ENCODE measurements at places on chromosomes 6 and 20.

GRCh38 chr6:142530566-142530965 lies 228.8 kb downstream of the ADGRG6 start:
- no peak for DNase-seq

DNA sequence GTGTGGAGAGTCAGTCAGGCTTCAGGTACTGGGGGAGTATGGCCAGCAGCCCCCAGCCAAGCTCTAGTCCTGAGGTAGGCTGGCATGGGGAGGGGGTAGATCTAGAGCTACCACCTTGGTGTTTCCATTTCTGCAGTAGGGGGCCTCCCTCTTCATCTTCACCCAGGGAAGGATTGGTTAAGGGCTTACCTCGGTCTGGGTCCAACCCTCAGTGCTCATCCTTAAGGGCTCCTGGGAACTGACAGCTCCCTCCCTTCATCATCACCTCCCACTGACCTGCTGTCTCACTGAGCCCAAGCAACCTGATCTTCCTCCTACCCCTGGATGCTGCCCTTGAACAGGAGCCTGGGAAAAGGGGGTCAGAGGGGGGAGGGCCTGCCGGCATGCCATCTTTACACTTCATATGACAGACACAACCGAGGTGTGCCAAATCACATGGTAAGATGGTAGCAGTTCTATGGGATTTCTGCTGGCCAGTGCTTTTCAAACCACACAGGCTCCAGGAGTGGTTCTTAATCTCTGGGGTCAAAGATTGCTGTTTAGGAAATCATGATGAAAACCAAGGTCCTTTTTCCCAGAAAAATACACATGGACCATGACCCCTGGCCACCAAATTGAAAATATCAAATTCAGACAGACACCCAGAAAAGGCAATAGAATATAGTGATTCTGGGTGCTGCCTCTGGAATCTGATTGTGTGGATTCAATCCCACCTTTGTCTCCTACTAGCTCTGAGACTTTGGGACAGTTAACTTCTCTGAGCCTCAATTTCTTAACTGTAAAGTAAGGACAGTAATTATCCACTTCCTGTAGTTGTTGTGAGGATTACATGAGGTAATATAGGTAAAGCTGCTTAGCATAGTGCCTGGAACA lies 3.0 kb downstream of the TP53INP2 start:
- DNase-seq, result no peak

- DNase-seq, result no peak
Observed at GRCh38 chr20:59733351-59733750, 129.0 kb downstream of the PHACTR3 start.

DNA sequence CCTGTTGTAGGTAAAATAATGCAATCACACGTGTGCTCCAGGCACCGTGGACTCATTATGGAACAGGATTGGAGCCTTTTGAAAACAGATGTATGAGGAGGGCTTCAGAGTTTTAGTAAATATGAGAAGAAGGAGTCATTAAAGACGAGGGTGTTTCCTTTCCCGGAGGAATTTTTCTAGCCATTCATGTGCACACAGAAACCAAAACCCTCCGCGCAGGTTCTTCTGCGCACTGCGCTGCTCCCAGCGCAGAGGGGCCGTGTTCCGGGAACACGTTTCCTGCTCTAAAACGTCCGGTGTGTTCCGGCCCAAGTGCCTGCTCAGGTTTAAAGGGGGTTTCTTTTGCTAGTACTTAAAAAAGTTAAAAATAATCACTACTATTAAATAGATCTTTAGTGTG lies 11.6 kb downstream of the GPR31 start:
- no peak for DNase-seq

DNA sequence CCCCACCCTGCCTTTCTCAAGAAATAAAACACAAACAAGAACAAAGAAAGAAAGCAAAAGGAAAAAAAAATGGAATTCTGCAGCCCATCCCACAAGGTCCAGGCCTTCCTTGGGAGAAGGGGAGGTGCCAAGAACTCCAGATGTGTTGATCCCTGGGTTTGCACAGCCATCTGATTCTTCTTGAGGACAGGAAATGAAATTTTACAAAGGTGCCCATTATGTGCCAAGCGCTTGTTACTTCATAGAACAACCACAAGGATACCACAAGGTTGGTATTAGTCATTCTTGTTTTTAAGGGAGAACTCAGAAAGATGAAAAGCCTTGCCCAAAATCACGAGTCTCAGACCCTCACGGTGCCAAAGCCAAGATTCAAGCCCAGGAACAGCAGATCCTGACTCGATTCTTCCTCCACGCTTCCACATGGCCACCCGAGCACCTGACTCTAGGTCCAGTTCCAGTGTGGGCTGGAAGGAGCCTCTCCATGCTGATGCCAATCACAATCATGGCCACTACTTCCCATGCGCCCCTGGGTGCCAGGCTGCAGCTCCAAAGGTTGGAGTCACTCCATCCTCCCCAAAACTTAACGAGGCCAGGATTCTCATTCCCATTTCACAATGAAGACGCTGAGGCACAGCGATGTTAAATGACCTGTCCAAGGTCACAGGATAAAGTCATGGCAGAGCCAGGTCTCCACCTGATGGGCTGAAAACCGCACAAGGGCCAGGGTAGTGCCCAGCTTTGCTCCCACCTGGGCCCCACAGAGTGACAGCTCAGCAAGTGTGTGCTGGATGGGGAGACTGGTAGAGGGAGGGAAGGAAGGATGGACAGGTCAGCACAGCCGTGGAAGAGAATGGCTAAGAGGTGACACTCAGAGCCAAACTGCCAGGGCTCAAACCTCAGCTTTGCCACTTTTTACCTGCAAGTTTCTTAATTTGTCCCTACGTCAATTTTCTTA lies 66.7 kb upstream of the TOP1 start:
- DNase-seq, result peak; percentile 36

DNA sequence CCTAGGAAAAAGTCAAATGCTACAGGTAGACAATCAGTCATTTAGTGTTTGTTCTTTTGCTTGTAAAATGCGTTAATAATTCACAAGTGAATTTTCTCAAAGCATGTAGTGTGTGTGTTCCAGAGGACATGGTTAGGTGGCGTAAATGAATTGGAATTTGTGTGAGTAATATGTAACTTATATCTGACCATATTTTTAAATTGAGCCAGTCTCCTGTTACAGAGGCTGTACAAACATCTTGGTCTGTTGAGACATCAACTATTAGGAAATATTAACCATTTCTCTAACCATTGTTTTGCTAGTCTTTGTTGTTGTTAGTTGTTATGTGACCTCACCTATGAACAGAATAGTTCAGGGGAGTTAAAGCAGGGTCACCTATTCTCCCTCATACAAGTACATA lies 22.7 kb downstream of the MCM8 start:
- DNase-seq, result peak; percentile 38

DNA sequence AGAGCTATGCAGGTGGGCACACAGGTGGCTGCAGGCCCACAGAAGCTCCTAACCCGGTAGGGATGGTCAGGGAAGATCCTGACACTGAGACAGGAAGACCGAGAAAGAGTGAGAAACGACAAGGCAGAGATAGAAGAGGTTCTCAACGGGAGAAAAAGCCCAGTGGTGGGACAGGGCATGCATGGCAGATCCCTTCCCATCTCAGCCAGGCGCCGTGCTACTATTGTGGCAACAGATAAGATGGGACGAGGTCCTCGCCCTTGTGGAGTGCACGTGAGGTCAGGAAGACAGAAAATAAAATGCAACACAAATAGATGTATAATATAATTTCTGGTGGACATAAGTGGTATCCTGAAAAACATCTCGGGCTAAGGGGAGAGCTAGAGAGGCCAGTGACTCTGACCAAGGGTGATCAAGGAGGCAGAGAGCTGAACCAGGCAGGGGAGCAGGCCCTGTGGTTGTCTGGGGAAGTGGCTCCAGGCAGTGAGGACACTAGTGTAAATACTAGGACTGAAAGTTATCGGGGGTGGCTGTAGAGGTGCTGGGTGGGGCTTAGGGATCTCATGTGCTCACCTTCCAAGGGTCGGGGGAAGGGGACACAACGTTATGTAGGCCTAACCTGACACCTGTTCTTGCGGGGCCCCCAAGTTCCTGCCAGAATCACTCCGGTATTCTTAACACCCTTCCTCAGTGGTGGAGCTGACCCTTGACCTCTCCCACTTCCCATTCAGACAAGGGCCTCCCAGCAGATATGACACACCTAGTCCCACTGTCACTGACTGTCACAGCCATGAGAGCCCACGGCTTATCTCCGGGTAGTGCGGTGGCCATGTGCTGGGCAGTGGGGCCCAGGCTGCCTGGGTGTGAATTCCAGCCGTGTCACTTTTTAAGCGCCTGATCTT lies 1.0 kb downstream of the SRXN1 start:
- DNase-seq, result no peak

- DNase-seq, result no peak
Observed at GRCh38 chr20:63442100-63442493, 30.4 kb downstream of the KCNQ2 start.

GRCh38 chr20:4256874-4257273 lies 241.5 kb upstream of the RNF24 start:
- no peak for DNase-seq

GRCh38 chr6:34301408-34301807 lies 52.6 kb upstream of the SMIM29 start:
- DNase-seq, result peak; percentile 79

- DNase-seq, result no peak
Observed at GRCh38 chr20:36243726-36244125, 7.4 kb downstream of the AAR2 start.

DNA sequence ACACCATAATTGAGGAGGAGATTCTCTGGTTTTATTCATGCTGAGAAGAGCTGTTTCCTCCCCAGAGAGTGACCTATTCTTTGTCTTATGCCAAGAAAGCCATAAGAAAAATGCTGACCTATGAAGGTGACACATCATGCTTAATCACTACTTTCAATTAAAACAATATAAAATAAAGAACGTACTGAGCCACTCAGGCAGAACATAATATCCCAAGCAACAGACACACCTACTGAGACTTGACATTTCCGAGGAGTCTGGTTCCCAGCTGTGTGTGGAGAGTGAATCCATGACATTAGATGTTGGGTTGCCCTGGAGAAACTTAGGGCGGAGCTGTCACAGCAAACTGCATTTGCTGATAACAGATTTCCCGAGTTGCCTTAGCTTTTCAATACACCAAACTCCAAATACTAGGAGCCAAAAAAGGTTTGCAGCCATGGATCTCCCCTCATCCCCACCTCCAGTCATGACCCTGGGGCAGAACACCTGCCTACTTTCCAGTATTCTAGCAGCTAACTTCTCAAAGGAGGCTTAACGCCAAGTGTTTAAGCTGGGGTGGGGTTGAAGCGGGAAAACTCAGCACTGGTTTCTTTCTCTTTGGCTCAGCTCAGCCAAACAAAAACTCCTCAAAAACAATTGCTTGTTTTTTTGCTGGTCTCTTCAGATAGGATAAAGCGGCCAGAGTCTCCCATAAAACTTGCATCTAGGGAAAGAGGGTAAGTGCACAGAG lies 92.2 kb downstream of the BACH2 start:
- no peak for DNase-seq

DNA sequence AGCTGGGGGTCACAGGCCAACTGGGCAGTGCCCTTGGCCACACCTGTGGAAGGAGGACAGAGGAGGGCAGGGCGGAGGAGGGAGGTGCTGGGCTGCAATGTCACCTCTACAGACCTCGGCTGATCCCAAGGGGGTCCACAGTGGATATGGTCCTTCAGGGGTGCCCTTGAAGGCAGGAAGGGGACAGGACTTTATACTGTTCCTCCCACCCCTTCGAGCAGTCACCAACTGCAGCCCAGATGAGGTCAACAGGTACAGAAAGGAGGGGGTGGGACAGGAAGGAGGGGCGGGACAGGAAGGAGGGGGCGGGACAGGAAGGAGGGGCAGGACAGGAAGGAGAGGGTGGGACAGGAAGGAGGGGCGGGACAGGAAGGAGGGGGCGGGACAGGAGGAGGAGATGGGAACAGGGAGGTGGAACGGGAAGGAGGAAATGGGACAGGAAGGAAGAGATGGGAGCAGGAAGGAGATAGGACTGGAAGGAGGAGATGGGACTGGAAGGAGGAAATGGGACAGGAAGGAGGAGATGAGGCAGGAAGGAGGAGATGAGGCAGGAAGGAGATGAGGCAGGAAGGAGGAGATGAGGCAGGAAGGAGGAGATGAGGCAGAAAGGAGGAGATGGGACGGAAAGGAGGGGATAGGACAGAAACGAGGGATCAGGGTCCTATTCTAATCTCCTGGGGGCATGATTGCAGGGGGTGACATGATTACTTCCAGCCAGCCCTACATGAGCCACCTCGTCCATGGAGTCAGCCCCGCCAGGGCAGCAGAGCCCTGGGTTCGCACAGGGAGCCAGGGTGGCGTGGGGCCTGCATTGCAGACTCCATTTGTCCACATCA lies 19.4 kb upstream of the MRGBP start:
- DNase-seq, result no peak

- DNase-seq, result no peak
Observed at GRCh38 chr20:62089393-62089792, 23.7 kb upstream of the TAF4 start.

- DNase-seq, result no peak
Observed at GRCh38 chr6:122116119-122116834, 283.2 kb upstream of the HSF2 start.

DNA sequence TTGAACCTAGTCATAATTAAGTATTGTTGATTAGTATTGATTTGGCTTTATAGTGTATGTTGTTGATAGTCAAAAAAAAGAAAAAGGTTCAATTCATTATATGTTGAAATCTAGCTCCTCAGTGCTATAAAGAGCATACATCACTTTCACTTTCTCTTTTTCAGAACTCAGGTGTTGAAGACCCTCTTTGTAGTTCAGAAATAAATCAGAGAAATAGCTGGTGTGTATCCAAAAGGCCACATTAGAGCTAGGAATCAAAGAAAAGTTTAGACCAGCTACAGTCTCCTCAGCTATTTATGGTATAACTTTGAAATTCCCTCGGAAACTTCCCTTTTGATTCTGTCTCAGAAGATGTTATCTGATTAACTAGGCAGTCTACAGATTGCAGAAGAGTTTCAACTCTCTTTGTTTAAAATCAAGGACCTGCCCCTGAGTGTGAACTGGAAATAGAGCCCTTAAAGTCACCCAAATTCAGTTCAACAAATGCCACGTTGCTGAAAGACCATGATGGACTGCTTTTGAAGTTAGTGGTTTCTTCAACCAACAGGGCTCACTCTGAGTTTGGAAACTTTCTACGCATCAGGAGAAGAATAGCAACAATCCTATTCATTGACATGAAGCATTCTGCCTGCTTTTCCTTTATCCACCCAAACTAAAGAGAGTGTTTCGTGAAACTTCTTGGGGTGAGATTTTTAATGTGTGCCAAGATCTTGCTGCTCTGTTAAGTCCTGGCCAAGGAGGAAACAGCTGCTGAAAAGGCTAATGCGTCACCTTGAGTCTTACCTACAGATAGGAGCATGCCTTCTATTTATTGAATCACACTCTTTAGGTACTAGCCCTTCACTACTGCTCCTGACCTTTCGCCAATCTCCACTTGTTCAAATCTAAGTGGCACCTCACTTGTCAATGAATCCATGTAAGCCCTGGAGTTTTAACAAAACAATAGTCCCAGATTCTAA lies 111.7 kb downstream of the TNFRSF21 start:
- no peak for DNase-seq

- DNase-seq, result no peak
Observed at GRCh38 chr6:13441778-13442177, 45.6 kb downstream of the GFOD1 start.

DNA sequence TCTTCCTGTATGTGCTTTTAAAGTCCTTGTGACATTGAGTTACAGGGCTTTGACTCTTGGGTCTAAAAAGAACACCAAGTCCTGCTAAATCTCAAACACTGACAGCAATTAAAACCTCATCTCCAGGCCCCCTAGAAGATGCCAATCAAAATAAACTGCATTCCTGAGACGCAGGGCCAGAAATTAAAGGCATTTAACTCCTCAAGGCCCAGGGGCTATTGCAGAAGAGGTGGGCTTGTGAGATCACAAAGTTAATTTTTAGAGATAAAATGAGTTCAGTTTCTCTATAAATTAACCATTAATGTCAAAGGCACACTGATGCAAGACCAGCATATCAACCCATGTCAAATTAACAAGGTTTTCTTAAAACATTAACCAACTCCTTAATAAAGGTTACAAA lies 145.6 kb upstream of the CARMIL1 start:
- DNase-seq, result no peak
